Panc1 (cell line): ENCODE measurements at places on chromosomes 6 and 20.

GRCh38 chr6:118280210-118280609 is 267.9 kb upstream of the PLN start:
- no peak for DNase-seq

- no peak for DNase-seq
Observed at GRCh38 chr20:9293145-9293544, 221.2 kb upstream of the LAMP5 start.

- DNase-seq: no peak
Observed at GRCh38 chr6:156735751-156736150, 41.4 kb upstream of the ARID1B start.

DNA sequence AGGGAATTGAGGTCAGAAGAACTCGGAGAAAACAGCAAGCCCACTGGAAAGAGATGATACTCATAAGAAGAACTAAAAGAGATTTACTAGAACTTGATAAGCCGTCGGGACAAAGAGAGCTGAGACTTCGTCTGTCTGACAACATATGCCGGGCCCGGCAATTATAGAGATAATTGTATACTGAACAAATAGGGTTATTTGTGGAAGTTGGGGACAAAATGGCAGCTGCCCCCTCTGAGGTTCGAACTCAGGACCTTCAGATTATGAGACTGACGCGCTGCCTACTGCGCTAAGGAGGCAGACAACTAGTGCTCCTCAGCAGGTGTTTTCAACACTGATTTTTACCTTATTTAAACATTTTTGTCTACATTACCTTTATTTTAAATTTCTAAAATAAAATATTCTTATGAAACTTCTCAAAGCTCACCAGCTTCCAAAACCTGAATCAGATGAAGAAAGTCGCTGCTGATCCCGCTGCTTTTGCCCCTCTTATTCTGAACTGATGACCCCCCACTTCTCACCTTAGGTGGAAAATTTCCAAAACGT is 29.3 kb upstream of the TRIM27 start:
- no peak for DNase-seq

DNA sequence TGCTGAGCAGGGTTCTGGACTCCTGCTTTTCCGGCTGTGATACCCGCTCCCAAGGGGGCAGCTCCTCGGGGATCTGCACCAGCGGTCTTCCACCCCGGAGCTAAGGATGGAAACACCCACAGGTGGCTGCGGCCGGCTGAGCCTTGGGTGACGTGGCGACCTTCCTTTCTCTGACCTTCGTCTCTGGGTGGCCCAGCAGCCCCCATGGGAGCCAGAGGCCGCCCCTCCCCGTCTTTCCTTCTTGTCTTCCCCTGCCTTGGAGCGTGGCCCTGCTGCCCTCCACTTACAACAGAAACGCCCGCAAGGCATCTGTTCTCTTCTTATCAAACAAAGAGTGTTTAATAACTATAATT is 405.7 kb downstream of the TAF4 start:
- DNase-seq: no peak

DNA sequence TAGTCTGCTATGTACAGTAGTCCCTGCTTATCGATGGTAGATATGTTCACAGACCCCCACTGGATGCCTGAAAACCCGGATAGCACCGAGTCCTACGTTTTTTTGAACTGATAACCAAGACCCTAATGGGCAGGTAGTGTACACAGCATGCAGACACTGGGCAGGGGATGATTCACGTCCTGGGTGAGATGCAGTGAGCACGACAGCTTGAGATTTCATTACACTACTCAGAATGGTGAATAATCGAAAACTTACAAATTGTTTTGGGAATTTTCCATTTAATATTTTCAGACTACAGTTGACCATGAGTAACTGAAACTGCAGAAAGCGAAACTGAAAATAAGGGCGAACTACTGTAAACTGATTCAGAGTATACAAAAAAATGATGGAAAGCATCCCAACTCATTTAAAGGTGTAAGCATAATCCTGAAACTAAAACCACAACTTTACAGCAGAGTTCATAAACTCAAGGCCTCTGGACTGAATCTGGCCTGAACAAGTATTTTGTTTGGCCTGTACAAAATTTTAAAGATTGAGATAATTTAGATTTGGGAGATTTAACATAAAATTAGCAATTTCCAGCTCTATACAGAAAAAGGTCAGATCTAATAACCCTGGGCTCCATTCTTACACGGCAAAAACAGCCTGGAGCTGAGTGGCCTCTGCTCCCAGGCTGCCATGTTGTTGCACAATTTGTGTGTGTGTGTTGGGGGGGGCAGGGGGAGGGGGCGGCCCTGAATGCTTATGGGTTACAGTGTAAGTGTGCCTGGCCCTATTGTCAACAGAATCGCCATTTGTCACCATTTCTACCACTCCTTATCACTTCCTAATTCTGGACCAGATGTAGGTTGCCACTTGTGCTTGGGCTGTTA is 34.9 kb downstream of the RNF24 start:
- DNase-seq: peak; percentile 28

GRCh38 chr20:34996243-34997028 is 40.8 kb downstream of the MYH7B start:
- no peak for DNase-seq

GRCh38 chr6:21436625-21437024 is 156.9 kb upstream of the SOX4 start:
- no peak for DNase-seq
